ENCODE measurements at places on chromosomes 6 and 20. TPM values are rescaled to one million over a fixed set of nuclear protein-coding genes. Genes with fewer than 3 reads are reported as not detected.

- H3K27ac ChIP-seq: no peak overlapping the region
- H3K27me3 ChIP-seq: no peaks in the 10 kb centered on the region
- H3K4me3 ChIP-seq: no peak overlapping the region
- peaks cover 8% of the 10 kb centered on the region for H3K4me1 ChIP-seq
- no peaks in the 10 kb centered on the region for H3K36me3 ChIP-seq
These were observed 221.4 kb downstream of the CDKAL1 start for GRCh38 chr6:20755631-20756030.

The PNLDC1 gene
- total RNA-seq: not detected

- H3K27me3 ChIP-seq: no peaks in the 10 kb centered on the region
- no peak overlapping the region for H3K4me3 ChIP-seq
- H3K4me1 ChIP-seq: peaks cover 40% of the 10 kb centered on the region
- no peaks in the 10 kb centered on the region for H3K36me3 ChIP-seq
These were observed 23.0 kb upstream of the TRPC4AP start for GRCh38 chr20:35115606-35116005.

The BPI gene
- not detected for total RNA-seq

- no peak overlapping the region for H3K4me3 ChIP-seq
- peaks cover 29% of the 10 kb centered on the region for H3K4me1 ChIP-seq
- H3K27me3 ChIP-seq: no peaks in the 10 kb centered on the region
- no peaks in the 10 kb centered on the region for H3K36me3 ChIP-seq
- peak overlapping the region; percentile 90 for H3K27ac ChIP-seq
These were observed 41.8 kb downstream of the CYP24A1 start for GRCh38 chr20:54131675-54132611.

DNA sequence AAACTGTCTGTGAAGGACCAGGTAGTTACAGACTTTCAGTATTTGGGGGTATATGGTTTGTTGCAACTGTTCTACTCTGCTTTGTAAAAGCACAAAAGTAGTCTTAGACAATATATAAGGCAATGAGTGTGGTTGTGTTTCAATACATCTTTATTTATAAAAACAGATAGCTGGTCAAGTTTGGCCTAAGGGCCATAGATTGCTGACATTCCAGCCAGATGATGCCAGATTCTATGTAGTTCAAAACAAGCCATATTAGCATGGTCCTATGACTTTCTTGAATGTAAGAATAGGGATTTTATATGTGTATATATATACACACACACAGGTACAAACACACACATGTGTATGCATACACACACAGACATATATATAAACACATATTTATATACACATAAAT is 201.8 kb downstream of the GRIK2 start:
- no peaks in the 10 kb centered on the region for H3K36me3 ChIP-seq
- DNase-seq: no peak
- peaks cover 5% of the 10 kb centered on the region for H3K4me1 ChIP-seq
- no peak overlapping the region for H3K4me3 ChIP-seq
- no peak overlapping the region for H3K27ac ChIP-seq

GRCh38 chr6:118511930-118512715 is 36.0 kb upstream of the PLN start:
- no peaks in the 10 kb centered on the region for H3K4me1 ChIP-seq
- no peak overlapping the region for H3K4me3 ChIP-seq
- H3K27ac ChIP-seq: no peak overlapping the region
- 0 out of 2 replicates have a peak, but pooled peaks cover 3% of the 10 kb centered on the region for H3K36me3 ChIP-seq

DNA sequence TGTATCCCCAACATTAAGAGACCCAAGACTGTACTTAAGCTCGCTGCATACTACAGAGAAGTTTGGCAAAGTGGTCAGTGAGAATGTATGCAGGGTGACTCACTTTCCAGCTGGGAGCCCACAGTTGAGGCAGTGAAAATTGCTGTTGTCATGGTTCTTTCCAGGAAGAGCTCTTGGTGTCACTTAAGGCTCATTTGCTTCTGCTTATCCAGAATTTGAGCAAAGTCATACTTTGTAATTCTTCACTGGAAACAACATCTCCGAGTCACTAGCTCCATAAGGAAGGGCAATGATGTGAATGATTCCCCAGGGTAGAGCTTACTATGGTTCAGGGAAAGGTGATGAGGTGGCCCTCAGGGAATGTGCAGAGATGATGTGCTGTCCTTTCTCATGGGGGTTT is 65.4 kb upstream of the FBXL4 start:
- peak overlapping the region; percentile 80 for H3K27ac ChIP-seq
- peak; percentile 93 for DNase-seq
- H3K4me1 ChIP-seq: peaks cover 22% of the 10 kb centered on the region
- no peaks in the 10 kb centered on the region for H3K36me3 ChIP-seq
- no peaks in the 10 kb centered on the region for H3K27me3 ChIP-seq

DNA sequence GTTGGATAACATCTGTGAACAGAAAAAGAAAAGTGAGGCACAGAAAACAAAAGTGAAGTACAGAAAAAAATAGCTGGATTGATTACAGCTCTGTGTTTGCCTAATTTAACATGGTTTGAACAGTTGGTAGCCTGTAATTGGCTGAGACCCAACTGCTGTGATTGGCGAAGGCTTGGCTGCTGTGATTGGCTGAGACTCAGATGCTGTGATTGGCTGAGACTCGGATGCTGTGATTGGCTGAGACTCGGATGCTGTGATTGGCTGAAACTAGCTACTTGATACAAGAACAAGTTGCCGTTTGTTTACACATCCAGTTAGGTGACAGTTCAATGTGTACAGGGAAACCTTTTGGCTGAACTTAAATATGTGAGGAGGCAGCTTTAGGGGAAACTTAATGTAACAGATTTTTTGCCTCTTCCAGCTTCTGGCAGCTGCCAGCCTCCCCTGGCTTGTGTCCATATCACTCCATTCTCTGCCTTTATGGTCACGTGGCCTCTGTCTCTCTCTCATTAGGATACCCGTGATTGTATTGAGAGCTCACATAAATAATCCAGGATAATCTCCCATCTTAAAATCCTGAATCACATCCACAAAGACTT is 223.4 kb upstream of the FOXA2 start:
- no peak overlapping the region for H3K4me3 ChIP-seq
- H3K36me3 ChIP-seq: no peaks in the 10 kb centered on the region
- H3K4me1 ChIP-seq: no peaks in the 10 kb centered on the region

DNA sequence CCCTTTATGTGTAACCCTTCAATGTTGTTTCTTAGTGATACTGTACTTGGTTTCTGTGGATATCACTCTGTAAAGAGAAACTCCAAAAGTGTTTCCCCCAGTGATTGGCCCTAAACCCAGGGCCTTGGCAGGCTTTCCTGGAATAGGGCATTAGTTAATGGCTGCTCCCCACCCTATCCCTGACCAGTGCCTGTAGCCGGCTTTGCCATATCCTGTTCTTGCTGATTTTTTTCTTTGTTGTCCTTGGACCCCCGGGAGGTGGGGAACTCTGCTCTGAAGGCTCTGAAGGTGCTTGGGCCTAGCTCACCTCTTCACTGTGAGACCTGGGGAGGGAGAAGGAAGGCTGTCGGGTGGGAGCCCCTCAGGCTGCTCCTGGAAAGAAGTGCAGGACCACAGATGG is 120.1 kb downstream of the TCP11 start:
- H3K36me3 ChIP-seq: no peaks in the 10 kb centered on the region
- H3K4me3 ChIP-seq: no peak overlapping the region
- peaks cover 46% of the 10 kb centered on the region for H3K4me1 ChIP-seq
- H3K27ac ChIP-seq: no peak overlapping the region

DNA sequence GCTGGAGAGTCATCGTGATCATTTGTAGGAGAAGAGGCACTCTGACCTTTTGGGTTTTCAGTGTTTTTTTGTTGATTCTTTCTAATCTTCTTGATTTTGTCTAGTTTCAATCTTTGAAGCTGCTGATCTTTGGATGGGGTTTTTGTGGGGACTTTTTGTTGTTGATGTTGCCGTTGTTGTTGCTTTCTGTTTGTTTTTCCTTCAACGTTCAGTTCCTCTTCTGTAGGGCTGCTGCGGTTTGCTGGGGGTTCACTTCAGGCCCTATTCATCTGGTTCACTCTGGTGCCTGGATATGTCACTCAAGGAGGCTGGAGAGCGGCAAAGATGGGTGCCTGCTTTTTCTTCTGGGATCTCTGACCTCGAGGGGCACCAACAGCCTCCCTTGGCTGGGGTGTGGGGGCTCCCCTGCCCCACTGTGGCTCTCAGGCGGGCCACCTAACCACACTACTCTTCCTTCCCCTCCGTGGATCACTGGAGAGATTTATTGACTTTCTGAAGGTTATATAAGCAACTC is 21.5 kb upstream of the TMEM244 start:
- DNase-seq: no peak
- no peak overlapping the region for H3K4me3 ChIP-seq
- H3K27ac ChIP-seq: no peak overlapping the region
- no peaks in the 10 kb centered on the region for H3K4me1 ChIP-seq
- H3K36me3 ChIP-seq: no peaks in the 10 kb centered on the region
- no peaks in the 10 kb centered on the region for H3K27me3 ChIP-seq

The PRND gene
- total RNA-seq: not detected

DNA sequence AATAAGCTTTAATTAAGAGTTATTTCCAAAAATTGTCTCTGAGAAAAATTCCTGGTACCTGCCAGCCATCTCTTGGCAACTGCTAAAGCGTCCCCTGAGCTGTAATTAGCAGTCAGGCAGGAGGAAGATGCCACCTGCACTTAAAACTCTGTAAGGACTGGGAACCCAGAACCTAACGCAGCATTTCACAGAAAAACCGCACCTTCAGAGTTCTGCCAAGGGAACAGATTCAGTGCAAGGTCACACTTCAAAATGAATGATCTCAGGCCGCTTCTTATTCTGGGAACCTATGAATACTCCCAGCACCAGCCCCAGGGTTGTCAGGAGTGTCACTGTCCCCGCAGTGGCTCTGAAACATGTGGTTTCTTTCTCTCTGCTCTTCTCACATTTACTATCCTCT is 36.7 kb downstream of the INSM1 start:
- no peaks in the 10 kb centered on the region for H3K4me1 ChIP-seq
- no peak for DNase-seq
- no peaks in the 10 kb centered on the region for H3K27me3 ChIP-seq
- H3K36me3 ChIP-seq: no peaks in the 10 kb centered on the region

DNA sequence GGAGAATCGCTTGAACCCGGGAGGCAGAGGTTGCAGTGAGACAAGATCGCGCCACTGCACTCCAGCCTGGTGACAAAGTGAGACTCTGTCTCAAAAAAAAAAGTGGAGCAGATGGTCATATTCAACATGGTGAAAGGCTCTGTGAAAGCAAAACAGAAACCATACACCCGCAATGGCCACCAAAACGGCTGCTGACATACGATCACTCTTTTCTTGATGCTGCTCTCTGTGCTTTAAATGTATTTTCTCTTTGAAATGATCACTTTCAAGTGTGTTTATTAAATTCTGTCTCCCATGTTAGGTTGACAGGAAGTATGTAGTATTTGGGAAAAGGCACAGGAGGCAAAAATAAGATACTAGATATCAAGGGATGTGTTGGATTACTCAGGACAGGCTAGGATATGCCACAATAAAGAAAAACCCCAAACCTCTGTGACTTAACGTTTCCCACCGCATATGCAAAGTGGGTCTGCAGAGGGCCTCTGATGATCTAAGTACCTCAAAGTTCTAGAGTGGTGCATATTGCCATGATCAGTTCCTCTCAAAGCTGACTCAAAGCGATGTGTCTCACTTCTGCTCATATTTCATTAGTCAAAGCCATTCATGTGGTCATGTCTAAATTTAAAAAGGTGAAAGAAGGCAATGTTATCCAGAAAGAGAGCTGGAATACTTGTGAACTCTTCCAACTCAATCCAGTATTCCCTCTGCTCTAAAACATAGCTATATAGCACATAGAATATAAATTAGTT is 155.1 kb upstream of the SOX4 start:
- H3K36me3 ChIP-seq: no peaks in the 10 kb centered on the region
- H3K27me3 ChIP-seq: no peaks in the 10 kb centered on the region
- no peak overlapping the region for H3K4me3 ChIP-seq
- DNase-seq: no peak
- no peaks in the 10 kb centered on the region for H3K4me1 ChIP-seq

- no peak for DNase-seq
- H3K4me1 ChIP-seq: no peaks in the 10 kb centered on the region
- peaks cover 51% of the 10 kb centered on the region for H3K36me3 ChIP-seq
- H3K27ac ChIP-seq: no peak overlapping the region
- H3K4me3 ChIP-seq: no peak overlapping the region
- no peaks in the 10 kb centered on the region for H3K27me3 ChIP-seq
These were observed 22.8 kb downstream of the AMD1 start for GRCh38 chr6:110897433-110897832.

The RAET1G gene
- 5.2 TPM for total RNA-seq

The STMN3 gene
- total RNA-seq: 26.8 TPM

DNA sequence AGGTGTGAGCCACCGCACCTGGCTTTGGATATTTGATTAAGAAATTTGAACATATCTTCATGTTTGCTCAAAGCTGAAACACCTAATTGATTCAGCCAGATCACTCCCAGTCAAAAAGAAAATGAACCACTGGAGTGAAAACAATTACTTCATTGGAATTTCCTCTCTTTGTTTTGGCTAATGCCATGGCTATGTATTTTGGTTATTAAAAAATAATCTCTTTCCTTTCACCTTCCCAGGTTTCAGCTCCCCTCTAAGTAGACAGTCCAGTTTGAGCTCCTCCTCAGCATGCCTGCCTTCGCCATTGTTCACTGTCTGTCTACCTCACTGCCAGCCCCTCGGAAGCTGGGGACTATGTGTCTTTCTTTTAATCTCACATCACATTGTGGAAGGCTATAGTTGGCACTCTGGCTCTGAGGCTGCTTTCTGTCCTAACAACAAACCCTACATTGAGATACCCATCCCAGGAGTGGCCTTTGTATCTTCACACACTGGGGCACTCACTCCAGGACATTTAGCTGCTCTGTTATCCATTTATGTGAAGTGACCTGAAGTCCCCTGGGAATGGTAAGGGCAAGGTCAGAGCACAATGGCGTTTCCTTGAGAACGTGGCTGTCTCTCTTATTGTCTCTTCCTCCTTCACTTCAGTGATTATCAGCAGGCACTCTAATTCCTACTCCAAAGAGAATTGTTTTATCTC is 764.0 kb upstream of the CITED2 start:
- H3K4me1 ChIP-seq: no peaks in the 10 kb centered on the region
- no peak overlapping the region for H3K27ac ChIP-seq
- no peak overlapping the region for H3K4me3 ChIP-seq
- H3K27me3 ChIP-seq: no peaks in the 10 kb centered on the region

GRCh38 chr6:98498866-98499265 is 335.5 kb upstream of the POU3F2 start:
- no peaks in the 10 kb centered on the region for H3K4me1 ChIP-seq
- H3K36me3 ChIP-seq: no peaks in the 10 kb centered on the region
- H3K4me3 ChIP-seq: no peak overlapping the region
- no peak for DNase-seq
- no peak overlapping the region for H3K27ac ChIP-seq

The DNMT3B gene
- total RNA-seq: 1.5 TPM

DNA sequence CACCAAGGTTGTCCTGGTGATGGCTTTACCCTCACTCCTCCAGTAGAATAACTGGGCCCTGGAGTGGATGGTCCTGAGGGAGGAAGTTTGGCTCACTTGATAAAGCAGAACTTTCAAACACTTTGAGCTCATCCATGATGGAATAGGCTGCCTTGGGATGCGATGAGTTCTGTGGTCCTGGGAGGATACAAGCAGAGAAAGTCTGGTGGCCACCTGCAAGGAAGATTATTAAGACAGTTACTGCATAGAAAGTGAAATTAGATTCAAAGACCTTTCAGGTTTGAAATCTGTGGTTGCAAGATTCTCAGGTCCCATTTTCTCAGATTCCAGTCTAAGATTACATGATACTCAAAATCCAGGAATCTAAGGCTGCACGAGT is 19.9 kb upstream of the CCN5 start:
- peak overlapping the region; percentile 91 for H3K27ac ChIP-seq
- DNase-seq: no peak
- H3K36me3 ChIP-seq: no peaks in the 10 kb centered on the region
- H3K27me3 ChIP-seq: no peaks in the 10 kb centered on the region

The PRR18 gene
- not detected for total RNA-seq

The TNF gene
- not detected for total RNA-seq

The SLC29A1 gene
- 12.2 TPM for total RNA-seq
